Astrocyte of the spinal cord (primary cell): ENCODE measurements at places on chromosomes 6 and 20.

GRCh38 chr6:37940074-37940847 lies 120.7 kb downstream of the ZFAND3 start:
- DNase-seq = peak; percentile 49

GRCh38 chr6:83827050-83827449 lies 26.1 kb upstream of the RIPPLY2 start:
- DNase-seq = no peak

DNA sequence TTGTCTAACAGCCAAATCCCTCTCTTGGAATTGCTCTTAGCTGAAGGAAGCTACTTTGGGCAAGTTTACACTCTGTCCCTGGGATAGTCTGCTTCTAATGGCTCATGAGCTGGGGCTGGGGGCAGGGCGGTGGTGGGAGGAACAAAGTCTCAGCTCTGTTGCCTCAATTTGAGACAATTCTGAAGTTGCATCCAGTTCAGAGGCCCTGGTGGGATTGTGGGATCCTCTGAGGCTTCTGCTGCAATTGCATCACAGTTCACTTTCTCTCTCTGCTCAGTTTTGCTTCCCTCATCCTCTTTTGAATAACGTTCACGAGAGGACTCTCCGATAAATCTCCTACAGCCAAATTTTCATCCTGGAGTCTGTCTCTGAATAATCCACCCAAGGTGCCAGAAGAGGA lies 440.6 kb upstream of the SLC35B3 start:
- DNase-seq = no peak

DNA sequence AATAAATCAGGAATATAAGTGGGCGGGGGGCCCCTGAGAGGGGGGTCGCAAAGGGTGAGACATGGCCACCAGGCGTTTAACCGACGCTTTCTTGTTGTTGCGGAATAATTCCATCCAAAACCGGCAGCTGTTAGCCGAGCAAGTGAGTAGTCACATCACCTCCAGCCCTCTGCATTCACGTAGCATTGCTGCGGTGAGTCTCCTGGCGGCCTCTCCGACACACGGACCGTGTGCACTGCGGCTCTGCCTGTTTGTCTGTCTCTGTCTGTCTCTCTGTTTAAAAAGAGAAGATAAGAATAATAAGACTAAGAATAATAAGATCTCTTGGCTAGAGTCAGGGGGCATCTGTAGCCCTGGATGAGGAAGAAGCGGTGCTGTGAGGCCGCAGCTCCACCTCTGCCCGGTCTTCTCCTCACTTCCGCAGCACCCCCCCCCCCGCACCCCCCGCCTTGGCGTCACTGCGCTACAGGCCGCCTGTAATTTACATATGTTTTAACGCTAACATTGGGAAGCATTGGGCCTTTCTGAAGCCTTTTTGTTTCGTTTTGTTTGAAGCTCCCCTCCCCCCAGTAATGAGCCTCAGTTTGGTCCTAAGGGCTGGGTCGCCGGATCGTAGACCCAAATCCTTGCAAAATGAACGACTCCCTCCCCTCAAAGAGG lies 993 bp downstream of the STX16 start:
- peak; percentile 92 for DNase-seq

DNA sequence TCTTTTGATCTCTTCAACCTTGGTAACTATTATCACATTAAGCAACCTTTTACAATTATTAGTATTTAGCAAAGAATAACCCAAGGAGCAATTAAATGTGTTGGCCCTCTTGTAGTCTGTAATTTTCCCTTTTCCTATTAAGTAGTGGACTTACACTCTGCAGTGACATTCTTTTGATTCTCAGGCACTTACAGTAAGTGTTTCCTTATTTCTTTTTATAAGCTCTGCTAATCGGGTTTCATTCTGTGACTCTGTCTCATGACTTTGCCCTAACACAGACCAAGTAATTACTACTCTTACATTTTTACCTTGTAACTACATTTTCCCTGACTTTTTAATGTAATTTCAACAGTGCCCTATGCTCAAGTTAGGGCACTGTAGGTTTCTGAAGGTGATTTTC lies 104.0 kb upstream of the EPHA7 start:
- no peak for DNase-seq

DNA sequence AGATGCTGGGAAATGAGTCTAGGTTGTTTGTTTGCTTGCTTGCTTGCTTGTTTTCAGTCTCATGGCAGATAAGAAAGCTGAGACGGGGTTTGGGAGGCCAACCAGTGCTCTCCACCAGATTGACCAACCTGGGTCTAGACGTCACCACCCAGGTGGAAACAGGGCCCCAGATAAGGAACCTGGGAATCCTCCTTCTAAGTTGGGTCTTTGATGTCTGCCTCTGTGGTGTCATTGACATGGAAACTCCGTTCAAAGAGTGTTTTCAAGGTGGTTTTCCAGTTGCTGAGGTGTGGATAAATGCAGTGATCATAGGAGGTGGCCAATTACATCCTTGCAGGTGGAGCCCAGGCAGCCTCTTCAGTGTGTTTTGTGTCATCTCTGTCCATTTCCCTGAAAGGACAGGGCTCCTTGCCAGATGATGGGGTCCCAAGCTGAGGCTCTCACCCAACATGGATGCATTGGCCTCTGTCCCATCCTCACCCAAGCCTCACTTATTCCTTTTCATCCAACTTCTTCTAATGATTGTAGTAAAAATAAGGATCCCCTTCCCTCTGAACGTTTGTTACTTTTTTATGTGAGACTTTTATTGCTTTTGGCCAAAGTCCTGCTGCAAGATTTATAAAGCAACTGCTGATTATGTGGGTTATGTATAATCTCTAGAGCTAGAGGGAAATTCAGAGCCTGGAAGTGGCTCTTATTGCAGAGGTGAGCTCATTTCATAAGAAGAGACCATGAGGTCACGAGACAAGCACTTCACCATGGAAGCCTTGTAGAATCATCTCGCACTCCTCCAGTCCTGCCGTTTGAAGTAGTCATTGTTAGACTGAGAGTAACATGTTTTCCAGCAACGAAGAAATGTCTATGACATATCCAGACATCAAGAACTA lies 32.0 kb upstream of the SYNDIG1 start:
- no peak for DNase-seq

- peak; percentile 97 for DNase-seq
Observed at GRCh38 chr20:4225745-4226144, 210.4 kb upstream of the RNF24 start.

GRCh38 chr20:54199721-54200176 lies 8.1 kb upstream of the PFDN4 start:
- peak; percentile 81 for DNase-seq

- peak; percentile 57 for DNase-seq
Observed at GRCh38 chr6:57190140-57190539, 18.0 kb downstream of the BAG2 start.

- DNase-seq = no peak
Observed at GRCh38 chr6:161889324-161889723, 615.5 kb upstream of the AGPAT4 start.

GRCh38 chr20:45918182-45918737 lies 6.3 kb upstream of the PLTP start:
- peak; percentile 46 for DNase-seq

DNA sequence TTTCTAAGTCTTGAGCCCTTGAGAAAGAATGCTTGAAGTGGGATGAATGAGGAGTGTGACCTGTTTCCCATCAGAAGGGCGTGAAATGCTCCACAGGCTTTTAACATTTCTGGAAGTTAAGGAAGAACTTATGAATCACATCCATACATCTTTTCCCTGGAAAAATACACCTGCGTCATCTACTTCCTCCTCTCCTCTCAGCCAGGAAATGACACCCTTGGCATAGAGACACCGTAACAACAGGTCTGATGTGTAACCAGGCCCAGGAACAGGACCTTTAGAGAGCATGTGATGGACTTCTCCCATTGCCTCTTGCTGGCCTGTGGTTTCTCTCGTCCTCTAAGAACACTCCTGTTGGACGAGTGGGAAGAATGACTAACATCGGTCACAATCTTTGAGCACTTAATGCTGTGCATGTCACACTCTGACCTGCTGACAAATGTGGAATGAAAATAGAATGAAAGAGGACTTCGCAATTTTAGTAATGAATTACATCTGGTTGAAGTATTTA lies 28.5 kb upstream of the CITED2 start:
- peak; percentile 88 for DNase-seq

GRCh38 chr20:36344517-36345132 lies 38.5 kb downstream of the DLGAP4 start:
- peak; percentile 51 for DNase-seq

DNA sequence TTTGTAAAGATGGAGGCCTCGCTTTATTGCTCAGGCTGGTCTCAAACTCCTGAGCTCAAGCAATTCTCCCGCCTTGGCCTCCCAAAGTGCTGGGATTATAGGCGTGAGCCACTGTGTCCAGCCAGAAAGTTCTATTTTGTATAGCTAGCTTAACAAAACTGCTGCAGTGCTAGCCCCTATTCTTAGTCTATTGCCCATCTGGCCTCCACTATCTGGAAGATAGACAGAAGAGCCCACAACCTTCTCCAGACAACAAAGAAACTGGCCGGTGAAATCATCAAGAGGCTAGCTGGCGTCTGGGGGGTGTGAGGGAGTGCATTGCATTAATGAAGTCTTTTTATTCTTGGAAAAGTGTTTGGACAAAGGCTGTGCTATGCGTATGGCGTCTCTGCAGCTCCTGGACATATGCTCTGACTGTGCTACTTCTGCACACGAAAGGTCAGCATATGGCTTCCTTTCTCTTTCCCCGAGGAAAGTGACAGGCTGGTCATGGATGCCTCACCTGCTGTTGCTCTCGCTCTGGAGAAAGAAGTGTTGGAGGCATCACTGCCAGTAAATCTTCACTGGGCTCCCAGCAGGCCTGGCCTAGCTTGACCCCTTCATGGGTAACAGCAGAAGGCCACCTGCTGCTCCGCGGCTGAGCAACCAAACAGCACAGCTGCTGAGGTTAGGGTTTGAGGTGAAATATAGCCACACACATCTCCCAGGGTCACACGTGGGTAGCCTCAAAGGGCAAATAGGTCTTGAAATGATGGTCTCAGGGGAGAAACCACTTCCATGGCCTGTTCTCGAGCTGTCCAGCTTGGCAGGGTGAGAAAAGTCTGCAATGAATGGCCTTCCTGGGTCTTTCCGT lies 95.1 kb upstream of the IYD start:
- peak; percentile 75 for DNase-seq

DNA sequence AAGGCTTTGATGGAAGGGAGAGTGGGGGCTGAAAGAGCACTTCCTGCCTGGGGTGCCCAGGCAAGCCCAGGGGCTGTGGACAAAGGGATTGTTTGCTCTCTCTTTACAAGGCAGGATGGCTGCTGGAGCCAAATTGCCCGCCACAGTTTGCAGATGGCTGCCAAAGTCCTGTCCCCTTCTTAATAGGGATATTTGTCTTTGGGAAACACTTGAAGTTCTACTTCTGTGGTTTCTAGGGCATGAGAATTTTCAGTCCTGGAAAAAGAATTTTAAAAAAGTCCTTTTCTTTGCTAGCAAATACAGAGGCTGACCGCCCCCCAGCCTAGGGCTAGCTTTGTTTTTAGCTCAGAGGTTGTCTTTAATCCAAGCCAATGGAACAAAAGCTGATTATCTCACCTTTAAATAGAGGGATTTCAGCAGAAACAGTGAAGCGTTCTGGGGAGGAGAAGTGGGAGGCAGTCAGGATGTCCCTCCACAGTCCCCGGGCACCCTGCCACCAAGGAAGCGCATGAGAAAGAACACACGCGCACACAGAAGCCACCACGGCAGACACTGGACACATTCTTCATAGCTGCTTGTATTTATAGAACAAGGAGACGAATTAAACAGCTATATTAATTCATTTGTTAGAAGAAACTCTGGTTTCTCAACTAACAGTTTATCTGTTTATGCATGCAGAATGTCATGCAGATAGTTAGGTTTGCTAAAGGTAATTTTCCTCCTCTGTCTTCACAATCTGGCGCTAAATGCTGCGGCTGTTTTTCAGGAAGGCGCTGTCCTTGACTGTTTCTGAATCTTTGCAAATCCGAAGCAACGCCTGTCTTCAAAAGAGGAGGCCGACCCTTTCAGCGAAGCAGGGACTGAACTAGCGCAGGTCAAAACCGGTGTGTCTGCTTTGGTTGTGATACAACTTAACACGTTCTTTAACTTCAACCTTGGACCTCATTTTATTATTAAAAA lies 736.9 kb downstream of the QKI start:
- DNase-seq = peak; percentile 24

DNA sequence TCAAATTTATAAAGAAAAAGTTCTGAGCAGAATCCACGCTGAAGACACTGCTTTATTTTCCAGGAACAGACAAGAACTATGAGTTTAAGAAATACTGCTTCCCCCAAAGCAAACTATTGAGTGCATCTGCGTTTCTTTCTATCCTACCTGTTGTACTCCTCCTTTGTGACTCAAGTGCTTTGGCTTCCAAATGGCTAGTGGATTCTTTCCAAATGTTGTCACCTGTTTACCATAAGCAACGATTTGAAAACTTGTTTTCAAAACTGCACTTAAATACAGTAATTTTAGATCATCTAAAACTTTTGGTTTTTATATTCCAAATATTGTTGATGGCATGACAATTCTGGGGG lies 9.5 kb downstream of the PXDC1 start:
- no peak for DNase-seq

GRCh38 chr20:61748376-61748775 lies 317.3 kb downstream of the TAF4 start:
- peak; percentile 65 for DNase-seq

GRCh38 chr6:159960485-159960884 lies 8.4 kb upstream of the IGF2R start:
- DNase-seq = no peak

DNA sequence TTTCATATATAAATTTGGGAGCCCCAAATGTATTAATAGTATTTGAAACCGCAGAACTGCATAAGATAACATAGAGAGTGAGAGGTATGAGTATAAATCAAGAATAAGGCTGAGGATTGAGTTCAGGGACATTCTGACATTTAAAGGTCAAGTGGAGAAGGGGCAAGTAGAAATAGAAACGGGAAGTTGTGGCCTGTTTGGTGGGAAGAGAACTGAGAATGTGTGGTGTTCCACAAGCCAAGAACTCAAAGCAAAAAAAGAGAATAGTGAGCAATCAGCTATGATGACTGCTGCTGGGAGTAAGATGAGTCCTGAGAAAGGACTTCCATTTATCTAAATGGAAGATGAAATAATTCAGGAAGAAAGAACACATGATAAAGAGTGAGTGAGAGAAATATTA lies 418.4 kb downstream of the CD109 start:
- no peak for DNase-seq

- DNase-seq = no peak
Observed at GRCh38 chr6:14100138-14100537, 17.4 kb upstream of the CD83 start.

- peak; percentile 19 for DNase-seq
Observed at GRCh38 chr6:168088161-168089053, 9.4 kb upstream of the FRMD1 start.

- DNase-seq = no peak
Observed at GRCh38 chr6:36116066-36116864, 14.0 kb upstream of the MAPK13 start.

GRCh38 chr6:17490724-17491123 lies 97.3 kb downstream of the CAP2 start:
- DNase-seq = peak; percentile 50
